Motor neuron (in vitro differentiated cells): ENCODE measurements at places on chromosomes 7 and 10. TPM values are rescaled to one million over a fixed set of nuclear protein-coding genes. Genes with fewer than 3 reads are reported as not detected.

GRCh38 chr10:116990276-116990800, 14.6 kb downstream of the SHTN1 start:
- no peak for ATAC-seq

GRCh38 chr7:144834641-144835144, 1.2 kb downstream of the TPK1 start:
- ATAC-seq, result no peak

DNA sequence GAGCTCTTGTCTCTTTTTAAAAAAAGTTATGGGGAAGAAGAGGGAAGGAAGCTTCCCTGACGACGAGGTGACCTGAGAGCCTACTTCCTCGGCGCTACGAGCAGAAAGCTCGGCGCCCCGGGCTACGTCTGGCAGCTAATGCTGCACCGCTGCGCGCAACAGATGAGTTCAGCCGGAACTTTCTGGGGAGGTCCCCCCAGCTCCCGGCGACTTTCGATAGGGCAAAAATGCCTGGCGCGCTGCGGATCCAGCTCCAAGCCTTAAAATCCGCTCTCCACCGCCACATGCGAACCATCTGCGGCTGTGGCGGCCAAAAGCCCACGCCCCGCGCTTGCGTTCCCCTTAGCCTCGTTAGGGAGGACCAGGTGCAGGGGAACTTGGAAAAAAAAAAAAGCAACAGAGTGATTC, 621 bp downstream of the P4HA1 start:
- ATAC-seq, result peak; percentile 4

- ATAC-seq, result no peak
These were observed 177.6 kb upstream of the LRRTM3 start for GRCh38 chr10:66748217-66748616.

- no peak for ATAC-seq
These were observed 23.3 kb downstream of the SLC13A4 start for GRCh38 chr7:135704698-135705097.

GRCh38 chr7:136956671-136957070, 88.2 kb downstream of the CHRM2 start:
- ATAC-seq, result no peak

GRCh38 chr10:60818134-60818770, 40.0 kb downstream of the CDK1 start:
- ATAC-seq, result no peak

- no peak for ATAC-seq
These were observed 75.4 kb downstream of the PLXNA4 start for GRCh38 chr7:132500727-132501440.

- ATAC-seq, result no peak
These were observed 712.1 kb downstream of the PARD3 start for GRCh38 chr10:34102893-34103506.

DNA sequence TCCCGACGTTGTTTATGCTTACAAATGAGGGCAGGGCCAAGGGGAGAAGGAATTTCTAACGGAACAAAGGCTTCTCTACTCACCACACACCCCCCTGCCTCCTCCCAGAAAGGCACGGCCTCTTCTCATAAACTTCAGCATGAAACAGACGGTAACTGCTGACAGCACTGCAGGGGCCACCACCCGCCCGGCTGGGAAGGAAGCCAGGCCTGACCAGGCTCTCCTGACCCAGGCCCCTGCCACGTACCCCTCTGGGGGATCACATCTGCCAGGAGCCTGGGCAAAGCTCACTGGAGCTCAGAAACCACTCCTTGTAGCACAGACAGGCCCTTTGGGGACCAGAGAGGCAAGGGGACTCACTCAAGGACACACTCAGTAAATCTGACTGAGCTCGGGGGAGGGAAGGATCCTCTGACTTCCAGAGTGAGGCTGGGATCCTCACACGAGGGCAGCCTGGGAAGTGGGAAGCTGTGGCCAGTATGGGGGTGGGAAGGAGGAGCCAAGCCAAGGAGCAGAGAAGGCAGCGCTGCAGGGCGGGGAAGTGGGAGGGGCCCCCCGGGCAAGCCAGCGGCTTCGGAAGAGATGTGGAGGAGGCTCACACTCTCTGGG, 46.1 kb downstream of the ZCCHC24 start:
- peak; percentile 66 for ATAC-seq

DNA sequence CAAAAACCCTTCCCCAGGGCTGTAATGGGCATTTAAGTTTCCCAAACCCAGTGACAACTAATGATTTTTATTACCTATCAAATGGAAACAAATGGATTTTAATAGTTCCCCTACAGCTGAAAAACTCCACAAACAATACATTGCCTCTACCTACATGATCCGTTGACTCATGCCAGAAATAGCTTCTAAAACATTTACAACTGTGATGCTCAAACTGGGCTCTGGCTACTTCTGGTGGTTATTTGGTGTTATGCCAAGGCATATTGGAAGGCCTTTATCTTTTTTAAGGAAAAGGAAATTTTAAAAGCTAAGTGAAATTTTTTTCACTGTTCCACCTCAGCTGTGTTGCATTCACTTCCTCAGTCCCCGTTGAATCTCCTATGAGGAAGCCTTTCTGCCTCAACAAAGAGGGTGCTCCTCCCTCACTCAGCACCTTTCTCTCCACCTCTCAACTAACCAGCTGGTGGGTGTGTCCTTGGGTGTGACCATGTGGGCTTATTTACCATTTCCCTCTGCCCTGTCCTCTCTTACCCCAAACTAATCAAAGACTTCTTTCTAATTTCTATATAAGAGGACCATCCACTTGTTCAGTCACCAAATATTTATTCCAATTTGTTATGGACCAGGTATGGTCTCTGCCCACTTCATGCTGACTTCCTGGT, 82.9 kb downstream of the PRTFDC1 start:
- no peak for ATAC-seq

DNA sequence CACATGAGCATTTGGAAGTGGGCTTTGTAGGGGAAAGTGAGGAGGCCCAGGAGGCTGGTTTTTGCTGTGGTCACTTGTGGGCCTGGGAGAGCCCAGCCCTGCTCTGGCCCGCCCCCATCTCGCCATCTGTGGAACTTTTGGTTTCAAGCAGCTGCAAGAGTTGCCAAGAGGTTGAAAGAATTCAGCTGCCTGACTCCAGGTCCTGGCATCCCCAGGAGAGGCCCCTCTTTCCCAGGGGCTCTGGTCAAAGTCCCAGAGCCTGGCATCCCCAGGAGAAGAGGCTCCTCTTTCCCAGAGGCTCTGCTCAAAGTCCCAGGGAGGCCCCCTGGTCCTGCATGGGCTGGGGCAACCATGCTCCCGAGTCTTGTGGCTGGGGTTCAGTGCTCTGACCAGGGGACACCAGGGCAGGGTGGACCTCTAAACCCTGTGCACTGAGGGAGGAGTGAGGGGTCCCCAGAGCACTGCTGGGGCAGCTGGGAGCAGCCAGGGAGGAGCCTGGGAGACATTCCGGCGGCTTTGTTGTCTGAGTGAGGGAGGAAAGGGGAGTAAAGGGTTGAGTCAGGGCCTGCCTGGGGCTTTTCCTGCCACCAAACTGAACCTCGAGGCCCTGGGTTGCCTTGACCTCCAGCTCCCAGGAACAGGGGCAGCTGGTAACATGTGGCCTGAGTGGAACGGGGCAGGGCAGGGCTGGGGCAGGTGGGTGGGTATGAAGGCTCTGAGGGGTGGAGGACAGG, 27.7 kb upstream of the CSGALNACT2 start:
- no peak for ATAC-seq

DNA sequence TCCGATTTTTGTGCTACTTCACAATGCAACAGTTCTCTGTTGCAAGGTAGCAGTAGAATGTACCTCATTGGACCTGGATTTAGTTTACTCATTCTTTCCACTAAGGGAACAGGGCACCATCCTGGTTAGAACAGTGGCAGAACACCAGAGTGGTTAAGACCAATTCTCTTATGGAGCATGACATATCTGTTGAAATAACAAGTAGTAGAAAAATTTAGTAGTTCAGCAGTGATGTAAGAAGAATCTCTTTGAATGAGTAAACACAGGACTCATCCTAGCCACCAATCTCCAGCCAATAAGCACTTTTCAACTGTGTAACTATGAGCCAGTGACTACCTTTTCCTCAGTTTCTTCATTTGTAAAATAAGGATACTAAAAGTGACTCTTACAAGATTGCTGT, 2.4 kb downstream of the ANKRD22 start:
- no peak for ATAC-seq

GRCh38 chr7:149027611-149028345, 527 bp downstream of the PDIA4 start:
- ATAC-seq, result no peak

GRCh38 chr7:87218796-87219544, 562 bp downstream of the TMEM243 start:
- peak; percentile 8 for ATAC-seq

GRCh38 chr7:115060095-115060870, 138.4 kb downstream of the MDFIC start:
- ATAC-seq, result no peak

- no peak for ATAC-seq
These were observed 181.2 kb upstream of the PRSS58 start for GRCh38 chr7:142438923-142439515.

DNA sequence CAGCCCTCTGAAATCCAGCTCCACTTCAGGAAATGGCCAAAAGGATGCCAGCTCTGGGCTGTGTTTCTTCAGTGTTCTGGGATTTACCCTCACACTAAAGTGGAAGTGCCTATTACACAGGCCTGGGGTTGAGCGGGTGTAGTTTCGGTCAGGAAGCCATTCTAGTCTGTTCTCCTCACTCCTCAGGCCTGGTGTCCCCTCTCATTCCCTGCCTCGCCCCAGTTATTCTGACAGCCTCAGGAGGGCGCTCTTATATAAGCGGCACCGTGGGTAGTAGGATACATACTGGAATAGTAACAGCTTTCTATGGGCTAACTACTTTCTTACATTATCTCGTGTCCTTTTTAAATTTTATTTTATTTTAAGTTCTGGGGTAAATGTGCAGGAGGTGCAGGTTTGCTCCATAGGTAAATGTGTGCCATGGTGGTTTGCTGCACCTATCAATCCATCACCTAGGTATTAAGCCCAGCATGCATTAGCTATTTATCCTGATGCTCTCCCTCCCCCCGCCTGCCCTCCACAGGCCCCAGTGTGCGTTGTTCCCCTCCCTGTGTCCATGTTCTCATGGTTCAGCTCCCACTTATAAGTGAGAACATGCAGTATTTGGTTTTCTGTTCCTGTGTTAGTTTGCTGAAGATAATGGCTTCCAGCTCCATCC, 12.2 kb upstream of the LGI1 start:
- no peak for ATAC-seq

DNA sequence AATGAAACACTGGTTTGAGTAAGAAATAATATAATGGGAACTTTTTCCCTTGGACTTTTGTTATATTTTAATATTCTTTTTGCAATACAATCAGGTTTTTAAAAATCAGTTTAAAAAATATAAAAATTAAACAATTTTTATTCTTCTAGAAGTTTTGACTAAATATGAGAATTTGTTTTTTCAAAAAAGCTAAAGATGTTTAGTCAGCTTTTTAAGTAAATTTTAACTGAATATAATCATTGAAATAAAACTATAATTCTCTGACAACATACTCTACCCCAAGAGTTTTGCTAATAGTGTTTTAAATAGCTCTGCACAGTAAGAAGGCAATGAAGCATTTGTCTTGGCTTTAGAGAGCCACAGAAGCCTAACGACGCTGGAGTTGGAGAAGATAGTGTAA, 70.5 kb downstream of the IQUB start:
- ATAC-seq, result no peak

DNA sequence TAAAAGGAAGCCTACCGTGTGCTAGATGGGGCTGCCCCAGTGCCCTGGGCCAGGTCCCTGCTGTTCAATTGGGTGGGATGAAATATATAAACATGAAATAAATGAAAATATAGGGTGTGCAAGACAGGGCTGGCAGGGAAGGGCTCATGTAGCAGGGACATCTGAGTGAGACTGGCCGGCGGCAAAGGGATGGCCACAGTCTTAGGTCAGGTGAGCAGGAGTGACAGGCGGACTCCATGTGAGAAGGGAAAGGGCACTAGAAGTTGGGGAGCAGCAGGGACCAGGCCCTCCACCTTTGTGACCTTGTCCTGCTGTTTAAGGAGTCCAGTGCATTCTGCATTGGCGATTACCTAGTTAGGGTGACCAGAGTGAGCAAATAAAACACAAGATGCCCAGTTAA, 207.6 kb upstream of the ZNF32 start:
- ATAC-seq, result no peak

GRCh38 chr7:4079956-4080355, 602.1 kb upstream of the FOXK1 start:
- no peak for ATAC-seq

- ATAC-seq, result no peak
These were observed 9.0 kb upstream of the SLC13A1 start for GRCh38 chr7:123208793-123209192.

The MOGAT3 gene
- total RNA-seq, result 0.13 TPM in 1 of 2 replicates, not detected in the other

The GOLGA7B gene
- 0.10 and 0.11 TPM in 2 replicates for total RNA-seq

The ACBD7 gene
- total RNA-seq, result 1.3 and 1.7 TPM in 2 replicates

The LMBR1 gene
- 30.8 and 35.2 TPM in 2 replicates for total RNA-seq

The MSANTD7 gene
- 19.8 and 20.3 TPM in 2 replicates for total RNA-seq

The SMO gene
- 6.9 and 7.6 TPM in 2 replicates for total RNA-seq

The NEUROG3 gene
- total RNA-seq, result not detected in 2 replicates

The IGF2BP3 gene
- 28.7 and 31.8 TPM in 2 replicates for total RNA-seq

The PON3 gene
- not detected in 2 replicates for total RNA-seq

The OR2A5 gene
- total RNA-seq, result 0.09 and 0.21 TPM in 2 replicates

The FOXP2 gene
- total RNA-seq, result 7.1 and 7.9 TPM in 2 replicates

The SORCS1 gene
- 17.0 and 17.6 TPM in 2 replicates for total RNA-seq

The NFE2L3 gene
- 78.6 and 85.8 TPM in 2 replicates for total RNA-seq

The EBLN1 gene
- total RNA-seq, result 1.2 and 1.6 TPM in 2 replicates
